D341Med (cell line): ENCODE measurements at places on chromosomes 5 and 9.

GRCh38 chr5:125611541-125611940, 811.7 kb upstream of the GRAMD2B start:
- no peak for DNase-seq

DNA sequence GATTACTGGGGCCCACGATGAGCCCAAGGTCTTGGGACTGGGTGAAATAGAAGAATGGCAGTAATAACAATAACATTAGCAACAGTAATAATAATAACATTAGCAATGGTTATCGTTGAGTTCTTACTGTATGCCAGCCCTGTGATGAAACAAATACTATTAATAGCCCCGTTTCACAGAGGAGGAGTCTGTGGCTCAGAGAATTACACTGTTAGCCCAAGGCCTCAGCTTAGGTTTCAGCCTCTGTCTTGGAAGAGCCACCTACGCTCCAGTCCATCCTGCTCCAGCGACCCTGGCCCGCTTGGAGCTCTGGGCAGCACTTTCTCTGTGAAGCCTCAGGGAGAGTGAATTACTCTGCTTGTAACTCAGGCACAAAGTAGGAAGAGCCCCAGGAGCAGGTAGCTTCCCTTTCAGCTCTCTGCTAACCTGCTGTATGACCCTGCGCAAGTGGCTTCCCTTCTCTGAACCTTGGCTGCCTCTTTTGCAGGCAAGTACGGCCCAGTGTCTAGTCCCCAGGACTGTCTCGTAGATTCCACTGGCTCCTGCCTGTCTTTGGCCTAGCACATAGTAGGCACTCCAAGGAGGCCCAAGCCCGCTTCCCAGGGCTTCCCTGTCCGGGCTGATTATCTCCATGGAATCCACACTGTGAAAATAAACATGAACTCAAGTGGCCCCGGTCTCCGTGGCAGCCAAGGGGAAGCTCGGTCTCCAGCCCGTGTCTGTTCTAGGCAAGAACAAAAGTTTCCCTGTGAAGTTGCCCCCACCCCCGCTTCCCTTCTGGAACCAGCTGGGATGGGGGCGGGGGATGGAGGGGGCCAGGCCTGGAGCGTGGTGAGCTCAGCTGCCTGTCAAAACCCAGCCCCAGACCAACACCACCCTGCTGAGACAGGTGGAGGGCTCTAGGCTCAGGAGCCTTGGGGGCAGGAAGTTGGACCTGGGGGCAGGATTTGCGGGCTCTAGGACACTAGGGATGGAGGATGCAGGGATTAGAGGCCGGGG, 26.2 kb upstream of the LMX1B start:
- no peak for DNase-seq

- no peak for DNase-seq
Measured at GRCh38 chr5:157827423-157827822, 31.5 kb downstream of the CLINT1 start.

DNA sequence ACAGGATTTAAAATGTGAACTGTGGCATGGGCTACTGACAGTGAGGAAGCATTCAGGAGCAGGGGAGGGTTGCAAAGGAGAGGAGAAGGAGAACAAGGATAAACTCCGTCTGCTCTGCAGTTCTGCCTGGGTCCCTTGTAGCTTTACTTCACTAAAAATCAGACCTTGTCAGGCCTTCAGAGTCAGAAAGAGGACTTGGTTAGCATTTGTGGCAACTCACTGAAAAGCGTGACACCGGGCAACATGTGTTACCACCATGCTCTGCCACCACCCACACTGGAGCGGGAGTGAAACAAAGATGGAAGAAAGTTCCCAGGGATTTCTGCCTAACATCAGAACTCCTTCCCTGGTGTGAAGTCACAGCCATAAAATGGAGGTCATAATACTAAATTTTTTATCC, 19.3 kb downstream of the FYB1 start:
- DNase-seq = no peak

DNA sequence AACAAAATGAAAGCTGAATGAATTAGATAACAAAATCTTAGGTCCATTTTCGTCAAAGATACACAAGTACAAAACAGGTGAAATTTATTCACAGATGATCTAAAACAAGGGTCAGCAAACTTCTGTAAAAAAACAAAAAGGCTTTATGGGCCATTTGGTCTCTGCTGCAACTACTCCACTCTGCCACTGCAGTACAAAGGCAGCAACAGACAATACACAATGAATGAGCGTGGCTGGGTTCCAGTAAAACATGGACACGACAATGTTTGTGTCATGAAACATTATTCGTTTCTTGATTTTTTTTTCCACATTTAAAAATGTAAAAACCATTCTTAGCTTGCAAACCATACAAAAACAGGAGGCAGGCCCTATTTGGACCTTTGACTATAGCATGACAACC, 71.9 kb downstream of the ECPAS start:
- DNase-seq = no peak

- DNase-seq = no peak
Measured at GRCh38 chr5:122350496-122350895, 38.5 kb downstream of the SNCAIP start.

DNA sequence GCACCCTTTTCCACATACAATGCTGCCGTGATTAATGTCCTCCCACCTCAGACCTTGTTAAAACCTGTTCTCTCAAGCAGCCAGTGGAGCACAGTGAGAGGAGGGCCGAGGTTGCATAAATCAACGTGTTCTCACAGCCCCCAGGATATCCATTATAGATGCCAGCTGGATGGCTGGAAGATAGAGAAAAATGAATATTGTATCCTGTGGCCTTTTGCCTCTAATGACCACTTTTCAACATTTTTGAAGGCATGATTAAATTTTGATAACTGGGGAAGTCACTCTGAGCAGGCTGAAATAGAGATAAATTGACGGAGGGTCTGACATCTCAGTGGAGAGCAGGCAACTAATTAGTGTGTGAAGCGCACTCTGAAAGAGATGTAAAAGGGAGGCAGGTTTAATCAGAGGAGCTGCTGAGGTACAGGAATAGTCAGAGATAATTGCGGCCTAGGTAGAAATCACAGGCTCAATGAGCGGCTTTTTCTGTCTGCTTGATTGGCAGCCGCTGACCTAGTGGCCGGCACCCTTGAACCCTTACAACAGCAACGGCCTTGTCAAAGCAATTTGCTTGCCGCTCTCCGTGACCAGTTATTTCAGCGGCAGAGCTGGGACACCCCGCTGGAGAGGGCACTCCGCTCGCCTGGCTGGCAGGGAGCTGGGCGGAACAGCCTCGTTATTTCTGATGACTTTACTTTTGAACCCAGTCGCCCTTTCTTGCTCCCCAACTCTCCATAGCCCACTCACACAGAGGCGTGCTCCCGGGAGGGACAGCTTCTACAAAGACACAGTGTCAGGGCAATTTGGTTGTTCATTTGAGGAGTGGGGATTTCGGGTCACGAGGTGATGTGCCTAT, 560.7 kb downstream of the PSAT1 start:
- DNase-seq = no peak

DNA sequence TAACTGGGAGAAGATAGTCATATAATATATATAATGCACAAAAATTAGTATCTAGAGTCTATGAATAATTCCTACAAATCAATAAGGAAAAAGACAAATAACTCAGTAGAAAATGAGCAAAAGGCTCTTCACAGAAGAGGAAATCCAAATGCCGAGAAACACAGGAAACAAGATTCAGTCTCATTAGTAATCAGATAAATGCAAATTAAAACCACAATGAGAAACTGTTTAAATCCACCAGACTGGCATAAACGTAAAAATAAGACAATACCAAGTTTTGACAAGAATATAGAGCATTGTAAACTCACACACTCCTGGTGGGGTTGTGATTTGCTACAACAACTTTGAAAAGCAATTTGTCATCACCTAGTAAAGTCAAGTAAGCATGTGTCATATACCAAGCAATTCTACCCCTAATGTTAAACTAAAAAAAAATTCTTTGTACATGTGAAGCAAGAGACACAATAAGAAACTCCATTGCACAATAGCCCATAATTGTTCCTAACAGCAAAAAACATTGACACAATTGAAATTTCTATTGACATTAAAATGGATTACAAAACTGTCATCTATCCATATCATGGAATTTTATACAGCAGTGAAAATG, 21.0 kb upstream of the UBLCP1 start:
- DNase-seq = no peak

DNA sequence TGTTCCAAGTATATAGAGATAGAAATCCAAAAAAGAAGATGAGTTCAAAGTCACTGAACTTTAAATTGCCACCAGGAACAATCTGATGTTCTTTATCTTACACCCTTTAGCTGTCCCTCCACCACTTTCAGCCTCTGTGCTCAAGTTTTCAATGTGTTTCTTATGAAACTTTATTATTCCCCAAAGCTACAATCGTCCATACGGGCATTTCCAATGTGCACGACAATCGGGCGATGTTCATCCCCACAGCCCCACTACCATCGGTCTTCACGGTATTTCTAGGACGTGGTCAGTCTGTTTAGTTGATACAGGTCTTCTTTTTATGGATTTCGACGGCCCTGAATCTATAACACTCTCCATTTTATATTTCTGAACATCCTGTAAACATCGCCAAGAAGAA, 238.7 kb upstream of the DAP start:
- no peak for DNase-seq

DNA sequence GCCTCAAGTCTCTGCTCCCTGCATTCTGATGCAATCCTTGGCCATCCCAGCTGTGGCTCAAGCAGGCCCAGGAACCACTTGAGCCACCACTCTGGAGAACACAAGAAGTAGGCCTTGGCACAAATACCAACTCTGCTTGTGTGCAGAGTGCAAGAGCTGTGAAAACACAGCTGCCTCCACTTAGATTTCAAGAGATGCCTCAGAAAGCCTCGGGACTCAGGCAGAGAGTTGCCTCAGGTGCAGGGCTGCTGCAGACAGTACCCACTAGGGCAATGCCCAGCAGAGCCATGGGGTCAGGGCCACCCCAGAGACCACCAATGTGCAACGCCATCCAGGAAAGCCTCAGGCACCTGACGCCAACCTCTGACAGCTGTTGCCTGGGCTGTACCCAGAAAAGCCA, 82.4 kb downstream of the FREM1 start:
- no peak for DNase-seq

DNA sequence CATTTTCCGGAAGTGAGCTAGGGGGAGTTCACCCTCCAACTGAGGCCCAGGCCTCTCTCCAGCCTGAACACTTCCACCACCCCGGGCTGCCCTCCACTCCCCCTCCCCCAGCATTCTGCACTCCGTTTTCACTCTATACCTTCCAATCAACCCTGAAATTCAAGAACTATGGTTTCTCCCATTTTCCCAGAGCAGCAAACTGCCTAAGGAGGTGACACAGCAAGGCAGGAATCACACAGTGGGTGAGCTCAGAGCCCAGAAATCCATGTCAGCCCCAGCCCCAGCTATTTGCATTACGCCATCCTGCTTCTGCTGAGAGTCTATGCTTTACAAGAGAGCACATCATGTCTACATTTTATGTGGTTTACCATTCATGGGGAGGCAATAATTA, 11.9 kb downstream of the MSX2 start:
- DNase-seq = no peak

DNA sequence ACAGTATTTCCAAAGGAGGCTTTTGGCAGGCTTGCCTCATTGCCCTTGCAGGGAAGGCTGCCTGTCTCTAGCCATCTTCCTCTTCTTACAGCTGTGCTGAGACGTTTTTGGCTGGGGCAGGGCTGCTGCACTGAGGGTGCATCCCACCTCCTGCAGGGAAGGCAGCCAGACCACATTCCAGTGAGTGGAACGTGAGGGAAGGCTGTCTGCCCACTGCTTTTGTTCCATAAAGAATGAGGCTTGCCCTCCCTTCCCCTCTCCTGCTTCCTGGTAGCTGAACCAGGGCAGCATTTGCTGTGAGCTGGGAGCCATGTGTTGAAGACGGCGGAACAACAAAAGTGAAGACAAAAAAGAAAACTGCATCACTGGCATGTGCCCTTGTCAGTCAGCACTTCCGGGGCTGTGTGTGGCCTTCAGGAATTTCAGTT, 16.8 kb downstream of the MGAT1 start:
- DNase-seq = no peak

DNA sequence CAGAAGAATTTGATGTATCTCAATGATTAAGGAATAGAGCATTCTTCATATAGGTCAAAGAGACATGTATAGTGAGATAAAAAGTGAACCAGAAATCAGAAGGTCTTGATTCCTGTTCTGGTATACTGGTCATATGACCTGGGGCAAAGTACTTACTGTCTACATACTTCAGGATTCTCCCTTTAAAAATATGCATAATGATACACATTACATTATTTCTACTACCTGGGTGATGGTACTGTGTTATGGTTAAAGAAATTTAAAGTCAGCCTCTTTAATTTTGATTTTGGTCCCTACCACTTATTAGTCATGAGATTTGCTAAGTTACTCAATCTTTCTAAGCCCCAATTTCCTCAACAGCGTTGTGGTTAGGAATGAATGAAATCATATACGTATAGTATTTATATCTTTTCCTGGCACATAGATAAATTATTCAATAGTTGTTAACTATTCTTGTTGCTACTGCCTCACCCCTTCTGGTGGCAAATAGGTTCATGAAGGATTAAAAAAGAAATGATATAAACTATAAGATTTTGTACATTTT, 984.1 kb downstream of the TLE4 start:
- no peak for DNase-seq

DNA sequence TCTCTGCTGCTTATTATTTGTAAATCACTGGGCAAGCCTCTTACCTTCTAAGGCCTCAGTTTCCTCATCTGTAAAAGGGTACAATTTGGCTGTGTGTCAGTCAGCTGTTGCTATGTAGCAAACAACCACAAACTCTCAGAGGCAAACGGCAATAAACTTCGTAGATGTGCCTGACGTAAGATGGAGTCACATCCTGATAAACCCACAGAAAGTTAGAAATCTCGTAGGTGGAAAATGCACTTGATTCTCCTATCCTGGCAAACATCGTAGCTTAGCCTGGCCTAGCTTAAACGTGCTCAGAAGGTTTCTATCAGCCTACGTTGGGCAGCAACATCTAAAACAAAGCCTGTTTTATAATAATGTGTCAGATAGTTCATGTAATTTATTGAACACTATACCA, 35.0 kb upstream of the UNC5A start:
- DNase-seq = no peak

DNA sequence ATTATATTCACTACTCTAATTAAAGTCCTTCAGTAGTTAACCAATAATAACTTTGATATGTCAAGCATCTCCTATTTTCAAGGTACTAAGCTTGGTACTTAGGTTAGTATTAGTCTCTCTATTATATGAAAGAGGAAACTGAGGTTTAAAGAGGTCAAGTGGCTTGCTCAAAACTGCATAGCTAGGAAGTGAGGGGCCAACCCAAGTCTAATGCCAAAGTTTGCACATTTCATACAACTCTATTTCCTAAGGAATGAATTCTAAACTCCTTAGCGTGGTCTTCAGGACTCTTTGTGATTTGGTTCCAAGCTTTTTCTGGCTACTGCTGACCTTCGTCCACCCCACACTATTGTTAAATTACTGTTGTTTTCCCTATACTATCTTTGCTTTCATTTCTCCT, 9.9 kb upstream of the SHOC1 start:
- DNase-seq = no peak

DNA sequence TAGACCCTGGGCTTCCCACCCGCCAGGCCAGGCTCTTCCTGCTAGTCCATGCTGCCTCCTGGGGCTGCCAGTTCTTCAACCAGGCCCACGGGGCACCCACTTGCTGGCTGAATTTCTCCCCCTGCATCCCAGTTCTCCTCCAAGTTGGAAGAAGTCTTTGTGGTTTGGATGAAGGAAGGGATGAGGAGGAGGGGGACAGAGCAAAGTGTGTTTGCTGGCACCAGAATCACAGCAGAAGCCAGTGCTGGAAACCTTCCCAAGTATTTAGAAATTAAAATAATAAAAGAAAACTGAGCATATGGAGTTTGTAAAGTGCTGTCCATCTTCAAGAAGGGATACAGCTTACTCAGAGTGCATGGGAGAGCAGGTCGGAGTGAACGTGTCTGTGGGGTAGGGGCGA, 19.4 kb upstream of the UNC5A start:
- DNase-seq = no peak
